ENCODE measurements at places on chromosomes 3 and 15. TPM values are rescaled to one million over a fixed set of nuclear protein-coding genes. Genes with fewer than 3 reads are reported as not detected.
A peak's percentile ranks its signal among the peaks of the same experiment; 100 is the strongest.

DNA sequence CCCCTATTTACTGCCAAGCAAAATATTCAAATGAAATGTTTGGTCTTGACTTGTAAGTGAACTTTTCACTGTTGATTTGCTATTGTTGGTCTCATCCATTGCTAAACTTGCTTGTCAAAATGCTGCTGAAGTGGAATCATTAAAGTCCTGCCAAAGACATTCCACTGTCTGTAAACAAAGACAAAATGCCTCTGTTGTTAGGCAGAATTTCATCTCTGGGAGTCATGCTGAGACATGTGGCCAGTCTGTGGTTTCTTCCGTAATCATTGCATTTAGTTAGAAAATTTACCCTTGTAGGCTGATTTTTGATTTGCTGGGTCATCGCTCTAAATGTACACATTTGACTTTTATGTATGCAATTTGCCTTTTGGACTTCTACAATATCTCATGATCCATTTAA is 577.7 kb downstream of the MECOM start:
- DNase-seq = peak; percentile 95

DNA sequence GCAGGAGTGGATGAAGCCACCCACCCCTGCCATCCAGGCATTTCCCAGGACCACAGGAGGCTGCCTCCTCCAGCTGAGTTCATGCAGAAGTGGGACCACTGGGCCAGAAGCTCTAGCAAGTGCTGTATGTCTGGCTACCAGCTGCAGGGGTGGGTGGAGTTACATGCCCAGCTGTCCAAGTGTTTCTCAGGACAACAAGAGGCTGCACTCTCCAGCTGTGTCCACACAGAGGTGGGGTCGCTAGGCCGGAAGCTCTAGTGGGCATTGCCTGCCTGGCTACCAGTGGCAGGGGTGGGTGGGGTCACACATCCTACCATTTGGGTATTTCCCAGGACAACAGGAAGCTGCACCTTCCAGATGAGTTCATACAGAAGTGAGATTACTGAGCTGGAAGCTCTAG is 234.0 kb upstream of the PPP2R3A start:
- no peak for DNase-seq

DNA sequence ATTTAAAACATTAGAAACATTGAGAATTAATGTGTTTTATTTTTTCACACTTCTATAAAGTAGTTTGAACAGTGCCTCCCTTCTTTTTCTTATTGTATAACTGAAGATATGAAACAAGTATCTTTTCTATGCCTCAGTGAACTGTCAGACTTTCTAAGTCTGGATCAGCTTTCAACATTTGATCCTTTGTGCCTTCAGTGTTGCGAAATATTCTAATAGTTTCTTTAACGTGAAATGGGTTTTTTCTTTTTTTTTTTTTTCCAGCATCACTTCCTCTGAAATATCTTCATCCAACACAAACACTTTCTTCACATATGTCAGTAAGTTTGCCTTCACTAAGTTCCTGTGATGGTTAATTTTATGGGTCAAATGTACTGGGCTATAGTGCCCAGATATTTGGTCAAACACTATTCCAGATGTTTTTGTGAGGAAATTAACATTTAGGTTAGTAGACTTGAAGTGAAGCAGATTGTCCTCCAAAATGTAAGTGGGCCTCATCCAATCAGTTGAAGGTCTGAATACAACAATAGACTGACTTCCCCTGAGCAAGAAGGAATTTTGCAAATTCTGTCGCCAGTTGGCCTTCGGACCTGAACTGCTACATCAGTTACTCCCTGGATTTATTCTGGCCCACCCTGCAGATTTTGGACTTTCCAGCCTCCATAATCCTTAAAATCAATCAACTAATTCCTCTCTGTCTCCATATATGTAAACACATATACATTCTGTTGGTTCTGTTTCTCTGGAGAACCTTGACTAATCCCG is 6.4 kb upstream of the CPOX start:
- DNase-seq = no peak

GRCh38 chr3:52291508-52292181 is 4.0 kb downstream of the GLYCTK start:
- no peak for DNase-seq

Gene PODXL2
- total RNA-seq = 18.6 TPM

Gene ST6GAL1
- 0.47 TPM for total RNA-seq

- DNase-seq = peak; percentile 27
Observed at GRCh38 chr15:92807971-92808571, 92.1 kb upstream of the CHD2 start.

DNA sequence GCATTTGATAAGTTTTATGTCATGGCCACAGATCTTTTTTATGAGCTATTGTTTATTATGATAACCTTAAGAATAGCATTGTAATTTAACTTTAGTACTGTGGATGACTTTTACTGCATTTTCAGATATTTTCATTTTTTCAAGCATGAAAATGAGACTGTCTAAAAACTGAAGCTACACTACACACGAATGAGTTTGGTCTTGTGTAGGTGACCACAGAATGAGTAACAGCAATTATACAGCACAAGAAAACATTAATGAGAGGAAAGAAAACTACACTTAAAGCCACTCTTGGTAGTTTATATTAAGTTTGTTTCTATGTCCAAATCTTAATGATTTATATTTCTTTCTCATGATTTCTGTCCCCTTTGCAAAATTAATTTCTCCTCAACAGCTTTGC is 809.2 kb downstream of the NAALADL2 start:
- DNase-seq = peak; percentile 65

GRCh38 chr3:27553886-27554540 is 69.8 kb upstream of the SLC4A7 start:
- peak; percentile 27 for DNase-seq

Gene PLA2G4E
- not detected for total RNA-seq

GRCh38 chr3:195204360-195205163 is 66.4 kb downstream of the XXYLT1 start:
- peak; percentile 27 for DNase-seq

GRCh38 chr15:60541481-60542299 is 62.7 kb upstream of the ICE2 start:
- DNase-seq = no peak

DNA sequence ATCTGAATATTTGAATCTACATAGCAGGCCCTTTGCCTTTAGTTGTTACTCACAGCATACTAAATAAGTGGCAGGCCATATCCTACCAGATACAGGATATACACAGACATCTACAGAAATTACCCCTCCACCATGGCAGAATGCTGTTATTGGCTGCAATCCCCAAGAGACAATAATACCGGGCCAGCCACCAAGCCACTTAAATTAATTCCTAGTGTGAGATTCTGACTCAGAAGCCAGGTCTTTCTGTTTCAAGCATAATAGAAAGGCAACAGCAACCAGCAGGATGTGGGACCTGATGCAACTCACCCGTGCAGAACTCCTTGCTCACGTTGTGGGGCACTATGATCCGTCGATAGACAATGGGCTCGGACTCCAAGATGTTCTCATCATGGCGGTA is 39.8 kb downstream of the CLK3 start:
- no peak for DNase-seq

DNA sequence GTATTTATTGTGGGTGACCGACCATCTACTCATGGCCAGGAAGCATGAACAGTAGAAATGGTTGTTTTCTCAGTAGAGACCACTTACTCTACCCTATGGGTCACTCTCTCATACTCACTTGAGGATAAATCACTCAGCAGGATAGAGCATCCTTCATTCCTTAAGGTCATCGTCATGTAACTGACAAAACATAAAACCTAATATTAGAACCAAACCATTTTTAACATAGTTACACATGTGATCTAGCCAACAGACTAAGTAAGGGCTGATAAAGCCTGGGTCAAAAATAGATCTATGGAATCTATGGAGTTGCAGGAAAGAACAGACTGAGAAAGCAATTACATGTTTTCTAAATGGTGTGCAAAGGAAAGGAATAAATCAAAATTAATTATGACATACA is 769.1 kb downstream of the NTRK3 start:
- no peak for DNase-seq

Gene RAD54L2
- total RNA-seq = 5.8 TPM

DNA sequence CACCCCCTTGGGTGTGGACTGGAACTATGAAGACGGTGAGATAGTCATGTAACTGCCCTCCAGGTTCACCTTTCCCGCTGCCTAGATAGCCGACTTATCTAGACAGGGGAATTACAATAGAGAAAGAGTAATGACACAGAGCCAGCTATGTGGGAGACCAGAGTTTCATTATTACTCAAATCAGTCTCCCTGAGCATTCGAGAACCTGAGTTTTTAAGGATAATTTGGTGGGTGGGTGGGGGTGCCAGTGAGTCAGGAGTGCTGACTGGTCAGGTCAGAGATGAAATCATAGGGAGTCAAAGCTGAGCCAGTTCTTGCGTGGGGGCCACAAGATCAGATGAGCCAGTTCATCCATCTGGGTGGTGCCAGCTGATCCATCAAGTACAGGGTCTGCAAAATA is 19.7 kb upstream of the DNAJC19 start:
- DNase-seq = peak; percentile 22

GRCh38 chr15:45337224-45337623 is 41.1 kb downstream of the GATM start:
- DNase-seq = no peak

- peak; percentile 83 for DNase-seq
Observed at GRCh38 chr3:176579711-176580185, 617.5 kb downstream of the TBL1XR1 start.

Gene RHO
- 0.05 TPM for total RNA-seq

GRCh38 chr15:69559440-69560190 is 107.0 kb downstream of the RPLP1 start:
- peak; percentile 66 for DNase-seq

Gene PIK3CA
- total RNA-seq = 21.7 TPM

- no peak for DNase-seq
Observed at GRCh38 chr3:45826908-45827307, 15.0 kb downstream of the LZTFL1 start.

DNA sequence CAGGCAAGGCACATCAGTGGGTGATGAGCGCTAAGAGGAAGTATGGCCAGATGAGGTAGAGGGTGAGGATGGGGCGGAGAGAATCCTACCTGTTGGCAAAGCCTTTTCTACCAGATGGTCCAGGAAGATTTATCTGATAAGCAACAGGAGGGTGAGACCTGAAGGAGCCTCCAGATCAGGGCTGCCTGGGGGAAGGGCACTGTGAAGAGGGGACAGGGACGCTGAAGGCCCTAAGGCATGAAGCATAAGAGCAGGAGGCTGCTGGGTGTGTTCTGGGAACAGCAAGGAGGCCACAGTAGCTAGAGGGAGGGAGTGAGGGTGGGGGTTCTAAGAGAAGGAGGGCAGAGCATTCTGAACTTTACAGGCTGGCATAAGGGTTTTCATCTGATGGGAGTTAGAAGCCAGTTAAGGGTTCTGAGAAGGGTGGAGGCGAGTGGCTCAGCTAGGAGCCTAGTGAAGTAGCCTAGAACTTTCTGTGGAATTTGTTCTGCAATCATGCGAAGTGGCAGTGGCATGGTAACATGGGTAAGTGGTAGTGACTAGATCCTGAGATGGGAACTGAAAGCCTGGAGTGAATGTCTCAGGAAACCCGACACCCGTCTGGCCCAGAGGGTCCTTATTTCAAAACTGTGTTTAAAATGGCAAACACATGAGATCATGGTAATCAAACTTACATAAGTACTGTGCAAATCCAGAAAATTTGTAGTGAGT is 29.9 kb downstream of the CGNL1 start:
- no peak for DNase-seq

GRCh38 chr3:171261487-171261886 is 198.7 kb downstream of the TNIK start:
- DNase-seq = peak; percentile 81

GRCh38 chr15:39592500-39592899 is 11.6 kb downstream of the THBS1 start:
- DNase-seq = peak; percentile 82

GRCh38 chr15:41891946-41892345 is 1.9 kb downstream of the SPTBN5 start:
- DNase-seq = no peak

Gene SNX4
- total RNA-seq = 54.5 TPM

Gene ARPIN
- 5.2 TPM for total RNA-seq

DNA sequence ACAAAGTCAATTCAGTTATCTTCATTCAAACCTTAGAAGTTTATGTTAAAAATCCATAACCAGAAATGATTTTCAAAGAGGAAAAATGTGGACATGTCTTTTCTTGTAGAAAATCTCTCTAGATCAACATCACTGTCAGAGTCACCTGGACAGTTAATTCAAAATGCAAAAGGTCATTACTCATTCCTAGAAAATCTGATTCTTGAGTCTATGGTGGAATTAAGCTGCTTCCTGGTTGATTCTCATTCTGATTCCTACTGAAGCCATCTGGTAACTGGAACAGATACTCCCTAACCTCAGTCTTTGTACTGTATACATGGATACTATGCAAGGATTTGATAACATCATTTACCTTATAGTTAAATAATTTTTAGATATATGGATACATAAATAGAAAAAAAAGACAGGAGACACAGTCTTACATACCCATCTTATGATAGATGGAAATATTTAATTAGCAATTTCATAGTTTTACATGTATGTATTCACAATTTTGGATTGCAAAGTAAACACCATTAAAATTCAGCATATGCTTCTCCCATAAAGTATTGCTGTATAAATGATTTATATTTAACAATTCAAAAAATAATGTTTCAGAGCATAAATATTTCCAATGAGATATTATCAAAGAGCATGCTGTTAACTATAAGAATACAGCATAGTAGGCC is 693.2 kb upstream of the CCDC54 start:
- DNase-seq = peak; percentile 45

DNA sequence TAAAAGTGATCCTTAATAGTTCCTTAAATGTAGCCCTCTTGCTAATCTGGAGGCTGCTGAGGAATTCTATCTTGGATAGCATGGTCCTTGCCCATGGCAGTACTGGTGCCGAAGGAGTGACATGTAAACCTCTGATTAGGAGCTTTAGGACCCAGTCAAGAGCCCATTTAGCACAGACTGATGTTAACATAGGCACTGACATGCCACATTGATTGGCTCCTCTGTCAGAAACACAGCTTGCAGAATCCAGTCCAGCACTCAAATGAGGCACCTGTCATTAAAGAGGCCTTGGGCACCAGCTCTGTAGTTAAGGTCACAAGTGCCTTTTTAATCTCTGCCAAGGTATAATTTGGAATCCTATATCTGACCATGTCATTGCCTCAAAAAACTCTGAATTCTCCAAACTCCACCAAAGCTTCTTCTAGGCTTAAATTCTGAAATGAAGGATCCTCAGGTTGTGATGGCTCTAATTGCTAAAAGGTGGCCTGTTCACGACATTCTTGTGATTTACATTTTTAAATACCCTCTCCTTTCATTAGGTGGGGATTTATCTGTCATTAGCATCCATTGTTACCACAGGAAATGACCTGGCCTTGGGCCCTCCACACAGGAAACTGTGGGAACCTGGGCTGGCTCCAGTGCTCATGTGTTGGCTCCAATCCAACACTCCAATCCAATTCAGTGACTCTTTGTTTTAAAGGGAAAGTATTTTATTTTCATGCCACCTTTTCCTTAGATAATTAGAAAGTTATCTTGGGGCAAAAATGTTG is 57.3 kb upstream of the RNF7 start:
- DNase-seq = peak; percentile 92

GRCh38 chr15:22888120-22888859 is 49.8 kb downstream of the NIPA2 start:
- peak; percentile 89 for DNase-seq

Gene SLC9C1
- not detected for total RNA-seq

Gene ASB14
- total RNA-seq = not detected

Measured in M059J (cell line).